ENCODE measurements at places on chromosomes 11 and 22.

- DNase-seq: no peak
Measured at GRCh38 chr11:21069909-21070308, 400.5 kb downstream of the NELL1 start.

GRCh38 chr22:19706661-19707151, 7.6 kb upstream of the SEPTIN5 start:
- DNase-seq: no peak

- no peak for DNase-seq
Measured at GRCh38 chr11:115678942-115679341, 174.7 kb upstream of the CADM1 start.

- DNase-seq: peak; percentile 9
Measured at GRCh38 chr11:47186076-47186699, at the start of gene PACSIN3. Gene PACSIN3, minus strand, starts transcription at chr11:47186434. Its CDS starts 3,707 bp downstream, at chr11:47182727.

DNA sequence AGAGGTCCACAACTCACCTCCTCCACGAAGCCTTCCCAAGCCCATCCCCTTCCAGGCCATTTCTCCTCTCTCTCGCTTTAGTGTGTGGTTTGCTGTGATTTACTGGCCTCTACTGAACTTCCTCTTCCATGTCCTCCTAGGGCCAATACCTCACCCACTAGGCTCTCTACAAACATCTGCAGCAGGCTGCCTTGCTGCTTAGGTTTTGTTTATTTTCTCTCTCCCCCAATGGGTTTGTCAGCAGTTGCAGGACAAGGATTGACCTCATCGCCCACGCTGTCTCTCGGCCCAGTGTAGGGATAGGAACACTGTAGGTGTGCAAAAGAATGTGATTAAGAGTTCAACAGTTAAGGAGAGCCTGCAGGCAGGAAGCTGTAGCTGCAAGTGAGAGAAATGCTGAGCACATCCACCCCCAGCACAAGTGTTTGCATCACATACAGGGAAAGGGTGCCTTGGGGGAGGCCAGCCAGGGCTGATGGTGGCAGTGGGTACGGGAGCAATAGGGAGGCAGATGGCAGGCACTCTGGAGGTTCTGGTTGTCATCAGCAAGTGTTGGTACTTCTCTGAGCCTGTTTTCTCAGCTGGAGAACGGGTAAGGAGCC, 1.4 kb downstream of the PC start:
- no peak for DNase-seq

GRCh38 chr22:32327066-32327465, 30.6 kb upstream of the RFPL3 start:
- DNase-seq: no peak

DNA sequence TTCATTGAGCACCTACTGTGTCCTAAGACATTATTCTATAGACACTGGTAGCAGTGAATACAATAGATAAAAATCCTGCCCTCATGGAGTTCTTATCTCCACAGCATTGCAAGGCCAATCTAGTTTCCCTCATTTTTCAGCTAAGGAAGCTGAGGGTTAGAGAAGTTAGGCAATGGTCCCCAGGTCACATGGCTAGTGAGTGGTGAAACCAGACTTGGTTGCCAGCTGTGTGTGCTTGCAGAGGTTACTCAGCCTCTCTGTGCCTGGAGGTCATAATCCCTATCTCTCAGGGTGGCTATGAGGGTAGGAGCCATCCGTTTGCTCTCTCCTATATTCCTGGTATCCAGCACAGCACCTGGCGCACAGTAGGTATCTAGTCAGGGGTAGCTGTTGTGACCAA, 147.7 kb upstream of the SEZ6L start:
- DNase-seq: no peak

GRCh38 chr22:36397131-36398093, 9.6 kb upstream of the MYH9 start:
- no peak for DNase-seq

- DNase-seq: no peak
Measured at GRCh38 chr22:19285831-19286230, 5.7 kb downstream of the CLTCL1 start.

GRCh38 chr11:70480711-70481110, 82.4 kb downstream of the CTTN start:
- no peak for DNase-seq

- DNase-seq: no peak
Measured at GRCh38 chr11:123174196-123175183, 20.6 kb downstream of the CLMP start.

DNA sequence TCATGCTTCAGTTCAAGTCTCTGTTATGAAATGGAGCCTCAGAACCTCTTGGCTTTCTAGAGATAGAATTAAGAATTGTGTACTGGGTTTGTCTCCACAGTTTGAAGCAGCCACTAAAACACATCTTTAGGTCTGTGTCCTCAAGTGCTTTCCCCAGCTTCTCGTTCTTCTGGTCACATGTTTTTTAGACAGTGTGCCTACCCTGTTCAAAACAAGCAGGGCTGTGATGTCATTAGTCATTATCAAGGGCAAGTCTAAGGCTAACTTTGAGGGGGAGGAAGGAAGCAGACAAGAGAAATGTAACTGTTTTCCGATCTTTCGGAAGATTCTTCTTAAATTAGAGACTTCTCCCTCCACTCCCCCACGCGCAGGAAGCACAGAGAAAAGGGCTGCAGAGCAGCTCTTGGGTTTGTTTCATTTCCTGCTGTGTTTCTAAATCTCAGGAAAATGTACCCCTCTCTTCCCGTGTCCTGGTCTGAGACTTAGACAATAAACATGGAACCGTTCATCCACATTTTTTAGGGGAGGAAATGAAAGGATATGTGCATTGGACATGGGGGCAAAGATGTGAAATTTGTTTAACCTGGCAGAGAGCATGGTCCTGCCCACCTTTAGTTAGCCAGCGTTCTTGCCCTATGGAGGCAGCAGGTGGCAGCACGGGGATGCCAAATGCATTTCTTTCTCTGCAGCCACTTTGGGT, 3.1 kb downstream of the AKIP1 start:
- no peak for DNase-seq

- no peak for DNase-seq
Measured at GRCh38 chr22:39622881-39623367, 52.4 kb downstream of the CACNA1I start.

GRCh38 chr11:128690665-128691101, 3.2 kb upstream of the FLI1 start:
- no peak for DNase-seq

DNA sequence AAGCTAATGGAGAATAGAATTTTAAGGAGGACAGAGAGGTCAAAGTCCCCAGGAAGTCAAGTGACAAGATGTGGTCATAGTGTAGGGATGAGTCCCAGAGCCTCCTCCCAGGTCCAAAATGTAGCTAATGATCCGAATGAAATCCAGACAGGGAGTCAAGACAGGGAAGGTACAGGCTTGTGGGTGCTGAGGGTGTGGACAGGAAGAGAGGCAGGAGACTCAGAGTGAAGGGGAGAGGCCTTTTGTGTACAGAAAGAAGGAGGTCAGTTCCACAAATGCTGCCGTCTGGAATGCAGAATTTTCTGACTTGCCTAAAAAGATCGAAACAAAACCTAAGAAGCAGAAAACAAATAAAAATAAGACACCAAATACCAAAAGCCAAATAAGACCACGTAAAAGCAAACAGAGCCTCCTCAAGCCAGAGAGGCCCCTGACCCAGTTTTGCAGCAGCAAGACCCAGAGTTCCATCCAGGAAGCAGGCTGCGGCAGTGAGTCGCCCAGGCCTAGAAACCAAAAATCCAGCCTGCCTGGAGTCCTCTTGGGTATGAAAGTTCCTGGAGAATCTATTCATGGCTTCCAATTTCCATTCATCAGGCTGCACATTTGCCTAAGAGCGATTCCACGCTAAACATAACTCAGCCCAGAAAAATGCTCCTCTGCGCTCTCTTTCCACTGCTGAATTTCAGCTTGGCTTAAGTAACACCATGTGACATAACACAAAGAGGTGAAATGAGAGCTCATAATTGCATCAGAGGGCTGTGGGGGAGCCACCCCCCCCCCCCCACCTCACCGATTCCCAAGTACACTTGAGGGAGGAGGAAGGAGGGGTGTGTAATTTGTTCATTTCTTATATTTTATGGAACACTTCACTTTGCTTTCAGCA, 71.2 kb downstream of the KIRREL3 start:
- no peak for DNase-seq

GRCh38 chr22:48842583-48842945, 985.1 kb downstream of the BRD1 start:
- DNase-seq: no peak

DNA sequence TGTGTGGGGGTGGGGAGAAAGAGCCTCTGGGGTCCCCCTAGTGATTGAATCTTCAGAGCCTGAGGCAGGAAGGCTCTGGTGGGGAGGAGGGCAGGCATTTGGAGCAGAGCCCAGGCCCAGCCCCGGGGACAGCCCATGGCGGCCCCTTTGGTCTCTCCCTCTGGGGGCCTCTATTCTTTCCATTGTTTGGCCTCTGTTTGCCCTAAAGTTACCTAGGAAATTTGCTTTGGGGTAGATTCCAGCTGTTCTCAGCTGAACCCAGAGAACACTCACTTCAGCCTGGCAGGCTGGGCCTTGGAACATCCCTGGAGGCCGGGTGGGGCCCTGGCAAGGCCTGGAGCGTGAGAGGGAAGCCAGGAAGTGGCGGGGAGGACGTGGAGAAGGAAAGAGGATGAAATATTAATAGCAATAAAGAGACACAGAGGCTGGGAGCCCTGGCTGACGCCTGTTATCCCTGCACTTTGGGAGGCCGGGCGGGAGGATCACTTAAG, 22.9 kb upstream of the A4GALT start:
- no peak for DNase-seq

DNA sequence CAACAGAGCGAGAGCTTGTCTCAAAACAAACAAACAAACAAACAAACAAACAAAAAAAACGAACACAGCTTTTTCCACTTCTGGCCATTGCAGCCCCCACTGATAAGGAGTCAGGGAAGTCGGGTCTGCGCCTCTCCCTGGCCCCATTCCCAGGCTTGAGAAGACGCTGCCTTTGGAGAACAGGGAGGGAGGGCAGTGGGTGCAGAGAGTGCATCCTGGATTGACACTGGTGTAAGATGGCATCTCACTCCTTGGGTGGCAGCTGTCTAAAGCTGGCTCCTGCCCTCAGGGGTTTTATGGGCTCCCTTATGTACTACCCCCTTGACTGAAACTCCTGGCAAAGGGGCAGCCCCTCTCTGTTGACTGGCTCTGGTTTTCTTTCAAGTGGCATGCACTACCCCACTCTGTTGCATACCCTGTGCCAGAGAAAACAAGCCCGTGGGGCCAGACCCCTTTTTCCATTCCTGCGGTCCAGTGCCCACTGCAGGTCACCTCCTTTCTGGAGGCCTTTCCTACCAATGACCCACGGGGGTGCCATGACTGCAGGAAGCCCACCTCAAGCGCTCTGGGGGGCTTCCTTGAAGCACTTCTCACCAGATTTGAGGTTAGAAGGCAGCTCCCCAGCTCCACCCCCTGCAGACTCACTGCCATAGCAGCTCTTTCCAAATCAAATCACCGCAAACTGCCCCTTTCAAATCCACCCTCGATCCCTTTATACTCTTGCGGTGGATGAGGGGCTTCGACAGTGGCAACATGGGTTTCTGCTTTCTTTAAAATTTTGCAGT, 12.7 kb downstream of the DRAP1 start:
- no peak for DNase-seq

DNA sequence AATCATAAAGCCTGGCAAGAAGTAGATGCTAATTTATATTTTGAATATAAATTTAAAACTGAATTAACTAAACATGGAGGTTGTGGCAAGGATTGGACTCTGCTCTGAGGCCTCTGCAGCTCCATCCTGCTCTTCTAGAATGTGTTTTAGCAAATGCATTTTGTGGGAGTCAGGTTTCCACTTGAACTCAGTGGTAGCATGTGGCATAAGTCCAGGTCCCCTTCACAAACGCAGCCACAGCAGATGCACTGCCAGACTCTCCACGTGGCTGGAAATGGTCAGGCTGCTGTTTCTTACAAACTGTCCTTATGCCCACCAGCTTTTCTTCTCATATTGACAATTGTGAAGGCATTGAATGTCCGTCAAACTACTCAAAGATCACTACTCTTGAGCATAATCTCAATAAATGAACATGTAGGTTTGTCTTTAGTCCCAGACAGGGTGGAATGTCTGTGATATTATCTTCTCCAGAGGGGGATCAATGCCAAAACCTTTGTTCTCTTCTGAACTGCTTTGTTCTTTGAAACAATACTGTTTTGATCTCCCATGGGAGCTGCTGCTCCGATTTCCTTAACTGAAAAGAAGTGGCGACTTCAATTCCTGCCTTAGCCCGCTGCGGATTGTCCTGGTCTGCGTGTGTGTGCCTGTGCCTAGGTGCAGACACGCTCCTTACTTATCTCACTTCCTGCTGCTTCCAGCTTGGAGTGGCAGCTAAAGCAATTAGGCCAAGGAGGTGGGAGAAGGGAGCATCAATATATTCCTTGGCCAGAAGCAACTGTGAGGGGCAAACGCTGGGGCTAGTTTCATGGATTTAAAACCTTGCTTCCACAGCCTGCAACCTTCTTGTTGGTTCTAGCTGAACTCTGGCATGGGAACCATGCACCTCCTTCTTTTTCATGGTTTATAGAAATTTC, 24.2 kb downstream of the EIF4G2 start:
- DNase-seq: no peak

DNA sequence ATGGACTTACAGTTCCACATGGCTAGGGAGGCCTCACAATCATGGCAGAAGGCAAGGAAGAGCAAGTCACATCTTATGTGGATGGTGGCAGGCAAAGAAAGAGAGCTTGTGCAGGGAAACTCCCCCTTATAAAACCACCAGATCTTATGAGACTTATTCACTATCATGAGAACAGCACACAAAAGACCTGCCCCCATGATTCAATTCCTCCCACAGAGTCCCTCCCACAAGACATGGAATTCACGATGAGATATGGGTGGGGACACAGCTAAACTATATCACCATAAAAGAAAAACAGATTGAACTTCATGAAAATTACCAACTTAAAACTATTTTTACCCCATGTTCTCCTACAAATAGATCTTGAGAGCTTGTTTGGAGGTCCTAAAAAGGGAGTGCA, 19.6 kb downstream of the ENTHD1 start:
- no peak for DNase-seq

GRCh38 chr22:19716829-19717105, 2.5 kb downstream of the SEPTIN5 start:
- DNase-seq: no peak

All from NCI-H1048 (cell line).